ENCODE measurements at places on chromosomes 11 and 22.

GRCh38 chr11:73838443-73839122 lies 38.1 kb downstream of the COA4 start:
- no peak for DNase-seq

- no peak for DNase-seq
Observed at GRCh38 chr22:47098554-47098953, 336.1 kb downstream of the TBC1D22A start.

DNA sequence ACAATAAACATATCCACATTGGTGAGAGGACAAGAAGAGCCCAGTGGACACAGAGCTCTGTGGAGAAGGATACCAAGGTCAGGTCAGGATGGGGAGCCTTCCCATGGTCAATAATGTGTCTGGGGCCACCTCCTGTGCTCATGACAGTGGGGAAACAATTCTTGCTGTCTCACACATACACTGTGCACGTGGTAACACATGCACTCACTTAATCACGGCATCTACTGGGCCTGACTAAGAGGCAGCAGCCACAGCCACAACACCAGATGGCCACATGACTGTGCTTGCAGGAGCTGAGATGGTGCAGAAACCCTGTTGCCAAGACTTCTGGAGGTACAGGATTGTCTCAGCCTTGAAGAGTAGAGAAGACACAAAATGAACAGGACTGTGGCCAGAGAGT lies 28.6 kb downstream of the C22orf42 start:
- no peak for DNase-seq

DNA sequence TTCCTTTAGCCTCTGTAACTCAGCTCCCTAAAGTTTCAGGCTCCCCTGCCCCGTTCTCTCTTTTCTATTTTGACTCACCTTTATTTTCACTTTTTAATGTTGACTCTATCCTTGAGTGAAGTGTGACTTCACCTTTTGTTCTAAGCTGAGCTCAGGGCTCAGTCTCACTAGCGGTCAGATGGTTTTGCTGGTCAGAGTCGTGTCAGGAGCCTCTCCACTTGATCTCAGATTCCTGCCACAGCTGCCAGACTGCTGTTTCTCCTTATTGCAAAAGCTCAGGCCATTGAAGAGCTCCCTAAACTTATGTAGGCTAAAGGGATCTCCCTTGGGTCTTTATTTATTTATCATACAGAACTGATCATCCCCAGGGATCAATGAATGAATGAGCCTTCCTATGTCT lies 13.7 kb upstream of the POU2AF2 start:
- no peak for DNase-seq

- peak; percentile 39 for DNase-seq
Observed at GRCh38 chr11:363948-364761, 5.1 kb upstream of the B4GALNT4 start.

DNA sequence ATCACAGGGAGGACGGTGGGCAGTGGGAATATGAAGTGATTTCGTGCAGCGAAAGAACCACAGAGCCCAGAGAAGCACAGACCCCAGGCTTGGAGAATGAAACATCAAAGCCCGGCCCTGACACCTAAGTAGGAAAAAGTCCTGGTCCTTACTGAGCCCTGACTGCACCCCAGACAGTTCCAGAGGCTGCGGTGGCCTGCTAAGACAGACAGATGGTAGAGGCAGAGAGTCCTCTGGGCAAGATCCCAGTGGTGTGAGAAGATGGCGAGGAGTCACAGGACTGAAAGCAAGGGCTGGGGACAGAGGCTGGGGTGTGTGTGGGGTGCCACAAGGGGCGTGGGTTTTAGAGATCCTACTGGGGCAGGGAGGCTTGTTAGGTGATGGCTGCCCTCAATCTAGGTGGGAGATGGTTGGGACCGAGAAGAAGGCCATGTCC lies 3.7 kb downstream of the CBX6 start:
- DNase-seq: no peak

GRCh38 chr11:133842730-133843129 lies 2.6 kb downstream of the SPATA19 start:
- DNase-seq: no peak

DNA sequence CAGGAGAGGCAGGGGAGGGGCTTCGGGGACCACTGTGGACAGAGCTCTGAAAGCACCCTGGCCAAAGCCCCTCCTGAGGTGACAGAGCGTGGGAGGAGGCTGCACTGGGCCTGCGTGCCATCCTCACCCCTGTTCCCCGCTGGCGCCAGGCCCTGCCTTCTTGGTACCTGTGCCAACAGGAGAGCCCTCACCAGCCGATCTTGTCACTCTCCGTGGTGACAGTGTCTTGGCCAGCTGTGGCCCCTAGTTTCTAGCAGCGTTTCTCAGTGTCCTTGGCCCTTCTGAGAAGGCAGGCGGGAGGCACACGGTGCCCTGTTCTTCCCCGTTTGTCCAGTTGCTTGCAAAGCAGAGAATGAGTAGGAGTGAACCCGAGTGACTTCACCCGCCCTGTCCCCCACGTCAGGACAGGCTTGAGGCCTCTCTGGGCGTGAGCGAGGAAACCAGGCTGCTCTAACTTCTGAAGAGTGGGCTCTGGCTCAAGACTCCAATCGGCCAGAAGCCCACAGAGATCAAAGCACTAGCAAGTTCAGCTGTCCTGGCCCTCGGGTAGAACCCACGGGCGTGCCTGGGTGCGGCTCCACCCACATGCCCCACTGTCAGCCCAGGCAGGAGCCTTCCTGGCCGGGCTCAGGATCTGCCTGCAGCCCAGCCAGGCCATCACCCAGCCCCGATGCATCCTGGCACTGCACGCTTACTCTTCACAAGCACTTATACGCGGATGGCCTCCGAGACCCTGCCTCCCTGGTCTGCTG lies 60.2 kb upstream of the EMID1 start:
- DNase-seq: no peak

GRCh38 chr11:72238040-72238450 lies 5.9 kb downstream of the PHOX2A start:
- no peak for DNase-seq

DNA sequence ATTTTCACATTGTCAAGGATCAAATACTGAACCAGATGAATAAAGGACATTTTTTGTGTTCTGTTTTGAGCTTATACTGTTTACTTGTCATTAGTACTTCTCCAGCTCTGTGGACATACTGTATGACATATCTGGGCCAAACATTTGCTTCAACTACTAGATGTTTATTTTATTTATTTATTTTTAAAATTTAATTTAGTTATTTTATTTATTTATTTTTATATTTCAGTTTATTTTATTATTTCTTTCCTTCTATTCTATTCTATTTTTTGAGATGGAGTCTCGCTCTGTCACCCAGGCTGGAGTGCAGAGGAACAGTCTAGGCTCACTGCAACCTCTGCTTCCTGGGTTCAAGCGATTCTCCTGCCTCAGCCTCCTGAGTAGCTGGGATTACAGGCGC lies 37.0 kb downstream of the HORMAD2 start:
- no peak for DNase-seq

- no peak for DNase-seq
Observed at GRCh38 chr22:36016684-36017083, 11.9 kb downstream of the RBFOX2 start.

DNA sequence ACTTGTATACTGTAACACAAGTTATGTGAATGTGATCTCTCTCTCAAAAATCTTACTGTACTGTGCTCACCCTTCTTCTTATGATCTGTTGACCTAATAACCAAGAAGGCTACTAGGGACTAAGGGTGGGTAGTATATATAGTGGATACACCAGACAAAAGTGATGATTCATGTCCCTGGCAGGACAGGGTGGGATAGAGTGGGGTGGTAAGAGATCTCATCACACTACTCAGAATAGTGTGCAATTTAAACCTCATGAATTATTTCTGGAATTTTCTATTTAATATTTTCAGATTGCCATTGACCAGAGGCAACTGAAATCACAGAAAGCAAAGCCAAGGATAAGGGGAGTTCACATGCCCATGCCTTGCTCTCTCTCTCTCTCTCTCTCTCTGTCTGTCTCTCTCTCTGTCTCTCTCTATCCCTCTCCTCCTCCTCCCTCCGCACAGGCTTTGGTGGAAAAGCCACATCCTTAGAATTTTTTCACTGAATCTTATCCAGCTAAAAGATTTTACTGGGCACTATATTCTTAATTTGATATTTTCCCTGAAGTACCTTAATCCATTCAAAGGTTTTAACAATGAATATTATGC lies 12.0 kb upstream of the STK33 start:
- no peak for DNase-seq

GRCh38 chr11:85823816-85824215 lies 12.9 kb upstream of the SYTL2 start:
- peak; percentile 29 for DNase-seq

GRCh38 chr11:69156235-69156639 lies 502 bp downstream of the SMIM38 start:
- no peak for DNase-seq

- DNase-seq: no peak
Observed at GRCh38 chr11:80031014-80031600, 590.3 kb upstream of the TENM4 start.

GRCh38 chr11:9825315-9825714 lies 161.4 kb downstream of the SWAP70 start:
- DNase-seq: no peak

DNA sequence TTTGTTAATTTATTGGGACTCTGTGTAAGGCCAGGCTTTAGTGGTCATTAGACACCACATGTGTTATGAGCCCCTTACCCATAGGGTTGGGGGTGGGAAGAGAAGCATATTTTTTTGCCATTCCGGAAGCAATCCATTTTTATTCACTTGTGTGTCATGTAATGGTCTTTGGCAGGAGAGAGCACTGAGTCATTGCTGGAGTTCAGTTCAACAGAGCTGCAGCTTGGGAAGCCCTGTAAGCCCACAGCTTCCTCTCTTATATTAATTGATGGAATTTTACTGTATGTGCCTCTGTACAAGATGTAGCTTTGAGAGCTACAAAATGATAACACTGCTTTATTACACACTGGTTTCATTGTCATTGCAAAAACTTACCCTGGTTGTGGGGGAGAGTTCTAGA lies 177.3 kb upstream of the SORL1-AS1 start:
- no peak for DNase-seq

DNA sequence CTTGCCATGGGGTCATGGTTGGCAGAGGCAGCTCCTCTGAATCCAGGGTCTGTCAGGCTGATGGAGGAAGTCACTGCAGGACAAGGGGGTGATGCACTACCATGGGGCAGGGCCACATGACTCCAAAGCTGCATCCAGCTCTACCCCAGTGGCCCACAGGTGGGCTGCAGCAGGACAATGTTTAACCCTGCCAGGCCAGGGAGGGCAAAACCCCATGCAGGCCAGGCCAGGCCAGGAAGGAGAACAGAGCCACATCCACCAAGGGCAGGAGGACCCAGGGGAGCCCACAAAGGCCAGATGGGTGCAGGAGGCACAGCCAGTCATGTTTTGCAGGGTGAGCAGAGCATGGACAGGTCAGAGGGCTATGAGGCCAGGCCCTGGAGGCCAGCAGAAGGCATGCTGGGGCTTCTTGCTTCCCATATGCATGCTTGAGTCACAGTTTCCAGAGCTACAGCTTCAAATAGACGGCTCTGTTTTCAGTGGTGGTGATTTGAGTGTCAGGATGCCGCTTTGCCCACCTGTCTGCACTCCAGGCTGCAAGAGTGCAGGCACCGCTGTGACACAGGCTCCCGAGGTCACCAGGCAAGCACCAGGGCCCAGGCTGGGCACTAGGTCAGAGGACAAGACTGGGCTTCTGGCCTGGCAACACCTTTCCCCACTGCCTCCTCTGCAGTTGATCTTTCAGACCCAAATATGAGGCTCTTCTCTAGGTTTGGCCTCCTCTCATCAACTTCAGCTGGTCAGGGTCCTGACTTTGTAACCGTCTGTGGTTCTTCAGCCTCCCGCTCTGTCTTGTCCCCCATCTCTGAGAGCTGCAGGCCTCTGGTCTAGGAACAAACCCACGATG lies 22.9 kb downstream of the RSPH14 start:
- DNase-seq: no peak

DNA sequence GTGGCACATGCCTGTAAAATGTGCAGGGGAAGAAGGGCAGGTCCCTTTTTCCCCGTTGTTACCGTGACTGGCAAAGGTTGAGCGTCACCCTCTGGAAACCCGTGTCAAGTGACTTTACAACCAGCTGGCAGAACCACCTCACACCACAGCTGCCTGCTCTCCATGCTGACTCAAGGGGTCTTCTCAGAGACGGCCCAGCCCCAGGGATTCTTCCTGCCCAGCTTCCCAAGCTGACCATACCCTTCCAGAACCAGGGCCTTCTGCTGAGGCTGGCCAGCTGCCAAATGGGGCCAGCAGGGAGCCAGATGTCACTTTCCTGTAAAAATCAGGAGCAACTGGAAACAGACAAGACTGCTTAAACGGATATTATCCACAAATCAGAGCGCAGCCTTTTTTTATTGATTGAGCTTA lies 6.3 kb downstream of the PC start:
- DNase-seq: no peak

GRCh38 chr11:76123248-76123647 lies 83.1 kb downstream of the WNT11 start:
- no peak for DNase-seq

DNA sequence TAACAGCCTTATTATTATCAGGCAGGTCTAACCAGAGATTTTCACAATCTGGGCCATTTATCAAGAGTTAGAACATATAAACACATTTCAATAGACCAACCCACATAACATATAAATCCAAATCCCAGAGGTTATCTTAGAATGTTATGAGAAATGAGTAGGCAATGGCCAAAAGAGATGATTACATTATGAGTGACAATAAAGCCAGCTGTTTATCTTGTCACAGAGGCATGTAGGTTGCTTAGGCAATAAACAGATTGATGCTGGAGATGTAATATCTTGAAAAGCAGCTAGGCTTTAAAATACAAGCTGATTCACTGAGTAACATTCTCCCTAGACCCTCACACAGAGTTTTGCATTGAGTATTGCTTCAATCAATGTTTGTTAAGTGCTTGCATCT lies 148.5 kb upstream of the SESN3 start:
- DNase-seq: no peak

- no peak for DNase-seq
Observed at GRCh38 chr22:32020117-32020516, 22.9 kb upstream of the SLC5A1 start.

GRCh38 chr22:48404801-48405447 lies 1422.7 kb downstream of the BRD1 start:
- DNase-seq: no peak

GRCh38 chr11:75523189-75523588 lies 2.6 kb downstream of the GDPD5 start:
- DNase-seq: no peak

DNA sequence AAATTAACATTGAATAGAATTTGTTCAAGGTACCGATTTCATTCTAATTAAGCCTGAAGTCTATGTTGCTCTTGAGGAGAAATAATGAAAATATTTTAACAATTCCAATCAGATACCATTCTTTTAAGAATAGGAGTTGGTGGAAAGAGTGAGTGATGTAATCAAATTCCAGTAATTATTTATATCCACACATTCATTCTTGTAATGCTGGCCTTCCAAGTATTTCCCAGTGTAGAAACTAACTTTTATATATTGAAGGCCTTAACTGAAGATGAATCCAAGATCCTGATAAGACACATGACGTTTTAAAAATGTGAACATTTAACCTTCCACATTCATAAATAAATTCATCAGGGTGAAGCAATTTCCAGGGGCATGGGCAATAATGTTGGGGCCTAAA lies 36.6 kb upstream of the PAX6 start:
- DNase-seq: no peak

GRCh38 chr11:23509821-23510220 lies 649.5 kb upstream of the CCDC179 start:
- no peak for DNase-seq
